Globus pallidus (tissue), 1 donor: ENCODE measurements at places on chromosomes 7 and 10.
A peak's percentile ranks its signal among the peaks of the same experiment; 100 is the strongest.

- DNase-seq: no peak
Observed at GRCh38 chr7:127208351-127208750, 44.4 kb downstream of the GRM8 start.

- DNase-seq: no peak
Observed at GRCh38 chr10:115624448-115624847, 531.3 kb downstream of the ATRNL1 start.

- DNase-seq: no peak
Observed at GRCh38 chr10:4740471-4740870, 85.5 kb upstream of the AKR1E2 start.

DNA sequence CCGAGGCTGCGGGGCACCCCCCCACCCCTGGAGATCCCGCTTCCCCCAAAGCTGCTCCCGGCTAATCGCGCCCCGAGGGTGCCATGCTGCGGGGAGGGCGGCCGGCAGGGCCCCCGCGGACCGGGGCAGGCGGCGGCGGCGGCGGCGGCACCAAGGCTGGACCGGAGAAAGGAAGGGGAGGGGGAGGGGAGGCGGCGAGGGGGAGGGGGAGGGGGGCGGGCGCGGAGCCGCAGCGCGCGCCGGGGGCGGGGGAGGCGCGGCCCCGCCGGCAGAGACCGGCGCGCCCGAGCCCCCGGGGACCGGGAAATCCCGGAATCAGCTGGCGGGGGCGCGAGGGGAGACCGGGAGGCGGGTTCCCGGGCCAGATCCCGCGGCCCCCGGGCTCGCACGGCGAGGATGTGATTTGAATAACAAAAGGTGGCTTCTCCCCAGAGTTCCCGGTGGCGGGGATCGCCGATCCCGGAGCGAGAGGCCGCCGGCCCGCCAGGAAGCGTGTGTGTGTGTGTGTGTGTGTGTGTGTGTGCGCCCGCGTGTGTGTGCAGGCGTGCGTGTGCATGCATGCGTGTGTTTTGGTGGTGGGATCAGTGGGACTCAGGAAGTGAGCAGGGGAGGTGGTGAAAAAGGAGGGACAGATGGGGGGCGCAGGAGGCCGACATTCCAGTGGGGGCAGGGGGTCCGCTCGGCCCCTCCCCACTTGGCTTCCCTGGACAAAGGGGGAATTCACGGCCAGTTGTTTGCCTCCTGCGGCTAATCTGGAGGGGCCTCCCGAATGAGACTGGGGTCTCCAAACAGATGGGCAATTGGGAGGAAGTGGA, 99.5 kb downstream of the HIP1 start:
- DNase-seq: peak; percentile 54

- DNase-seq: no peak
Observed at GRCh38 chr7:43111630-43112458, 603 bp upstream of the HECW1 start.

- DNase-seq: no peak
Observed at GRCh38 chr7:17401791-17402627, 103.6 kb downstream of the AHR start.

DNA sequence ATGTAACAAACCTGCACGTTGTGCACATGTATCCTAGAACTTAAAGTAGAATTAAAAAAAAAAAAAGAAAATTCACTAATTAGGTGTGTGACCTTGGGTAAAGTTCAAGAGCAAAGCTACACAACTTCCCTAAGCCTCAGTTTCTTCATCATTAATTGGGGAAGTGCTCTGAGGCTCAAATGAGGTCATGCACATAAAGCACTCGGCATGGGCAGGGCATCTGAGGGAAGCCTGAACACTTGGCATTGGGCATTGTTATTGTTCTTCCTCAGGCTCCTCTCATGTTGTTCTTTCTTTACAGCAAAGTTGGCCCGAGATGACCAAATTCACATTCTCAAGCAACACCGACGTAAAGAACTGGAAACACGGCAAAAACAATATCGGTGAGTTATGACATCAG, 21.5 kb downstream of the ALOX5 start:
- no peak for DNase-seq

DNA sequence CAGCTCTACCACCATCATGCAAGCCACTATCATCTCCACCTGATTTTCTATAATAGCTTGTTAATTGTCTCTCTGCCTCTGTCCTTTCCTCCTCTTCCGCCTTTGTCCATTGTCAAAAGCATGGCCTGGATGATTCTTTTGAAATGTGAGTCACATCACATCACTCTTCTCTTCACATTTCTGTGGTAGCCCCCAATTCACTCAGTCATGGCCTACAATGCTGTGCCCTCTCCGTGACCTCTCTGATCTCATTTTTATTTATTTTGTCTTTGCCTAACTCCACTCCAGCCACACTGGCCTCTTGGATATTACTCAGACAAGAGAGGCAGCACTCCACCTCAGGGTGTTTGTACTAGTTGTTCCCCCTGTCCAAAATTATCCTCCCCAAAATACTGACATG, 4.9 kb upstream of the ABCB4 start:
- no peak for DNase-seq

DNA sequence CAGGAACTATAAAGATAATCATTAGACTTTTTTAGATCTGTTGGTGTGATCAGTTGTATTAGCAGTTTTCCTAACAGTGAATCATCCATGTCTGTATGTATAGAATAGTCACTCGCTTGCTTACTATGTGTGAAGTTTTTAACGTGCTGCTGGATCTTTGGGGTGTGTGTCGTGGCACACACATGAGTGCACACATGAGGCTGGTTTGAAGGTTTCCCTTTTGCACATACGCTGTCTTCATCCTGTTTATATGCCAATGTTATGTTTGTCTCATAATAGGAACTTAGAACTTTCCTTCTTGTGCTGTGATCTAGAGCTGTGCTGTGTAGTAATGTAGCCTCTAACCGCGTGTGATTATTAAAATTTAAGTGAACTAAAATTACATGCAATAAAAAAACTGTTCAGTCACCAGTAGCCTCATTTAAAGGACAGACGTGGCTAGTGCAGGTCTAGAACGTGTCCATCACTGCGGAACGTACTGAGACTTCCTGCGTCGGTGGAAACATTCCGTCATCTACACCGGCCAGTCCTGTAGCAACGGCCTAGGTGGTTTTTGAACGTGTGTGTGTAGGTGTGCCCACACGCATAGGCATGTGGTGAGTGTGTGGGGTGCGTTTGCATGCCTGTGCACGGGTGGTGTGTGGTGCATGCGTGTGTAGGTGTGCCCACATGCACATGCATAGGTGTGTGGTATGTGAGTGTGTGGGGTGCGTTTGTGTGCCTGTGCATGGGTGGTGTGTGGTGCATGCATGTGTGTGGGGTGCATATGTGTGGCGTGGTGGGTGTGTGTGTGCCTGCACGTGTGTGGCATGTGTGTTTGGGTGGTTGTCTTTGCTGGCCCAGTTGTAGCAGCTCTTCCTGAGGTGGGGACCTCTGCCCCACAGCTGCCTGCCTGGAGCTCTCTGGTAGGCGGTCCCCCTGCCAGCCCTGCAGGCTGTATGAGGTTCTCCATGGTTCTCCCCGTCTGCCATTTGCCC, 56.6 kb downstream of the INPP5A start:
- no peak for DNase-seq

DNA sequence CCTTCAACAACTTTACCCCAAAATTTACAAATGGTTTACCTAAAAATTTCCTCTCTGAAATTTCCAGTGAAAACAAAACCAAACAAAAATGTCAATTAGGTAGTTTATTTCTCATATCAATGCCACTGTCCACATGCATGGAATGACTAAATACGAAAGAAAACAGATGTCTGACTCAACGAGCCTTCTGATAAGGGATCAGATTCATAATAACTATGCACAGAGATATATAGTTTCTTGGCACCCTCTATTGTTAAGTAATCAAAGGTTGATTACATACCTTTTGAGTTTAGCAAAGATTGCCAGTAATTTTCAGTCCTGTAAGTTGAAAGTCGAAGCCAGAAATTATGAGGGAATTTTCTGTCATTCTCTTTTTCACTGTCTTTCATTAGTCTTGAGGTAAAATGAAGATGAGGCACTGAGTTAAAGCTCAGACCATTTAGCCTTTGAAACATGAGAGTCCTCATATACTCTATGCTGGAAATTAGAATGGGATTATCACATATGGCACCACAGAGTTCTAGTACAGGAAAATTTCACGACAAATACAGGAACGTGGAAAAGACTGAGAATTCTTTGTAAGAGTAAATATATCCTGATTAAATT, 519.1 kb upstream of the ANKRD30A start:
- no peak for DNase-seq
